ENCODE measurements at places on chromosomes 7 and 10.

DNA sequence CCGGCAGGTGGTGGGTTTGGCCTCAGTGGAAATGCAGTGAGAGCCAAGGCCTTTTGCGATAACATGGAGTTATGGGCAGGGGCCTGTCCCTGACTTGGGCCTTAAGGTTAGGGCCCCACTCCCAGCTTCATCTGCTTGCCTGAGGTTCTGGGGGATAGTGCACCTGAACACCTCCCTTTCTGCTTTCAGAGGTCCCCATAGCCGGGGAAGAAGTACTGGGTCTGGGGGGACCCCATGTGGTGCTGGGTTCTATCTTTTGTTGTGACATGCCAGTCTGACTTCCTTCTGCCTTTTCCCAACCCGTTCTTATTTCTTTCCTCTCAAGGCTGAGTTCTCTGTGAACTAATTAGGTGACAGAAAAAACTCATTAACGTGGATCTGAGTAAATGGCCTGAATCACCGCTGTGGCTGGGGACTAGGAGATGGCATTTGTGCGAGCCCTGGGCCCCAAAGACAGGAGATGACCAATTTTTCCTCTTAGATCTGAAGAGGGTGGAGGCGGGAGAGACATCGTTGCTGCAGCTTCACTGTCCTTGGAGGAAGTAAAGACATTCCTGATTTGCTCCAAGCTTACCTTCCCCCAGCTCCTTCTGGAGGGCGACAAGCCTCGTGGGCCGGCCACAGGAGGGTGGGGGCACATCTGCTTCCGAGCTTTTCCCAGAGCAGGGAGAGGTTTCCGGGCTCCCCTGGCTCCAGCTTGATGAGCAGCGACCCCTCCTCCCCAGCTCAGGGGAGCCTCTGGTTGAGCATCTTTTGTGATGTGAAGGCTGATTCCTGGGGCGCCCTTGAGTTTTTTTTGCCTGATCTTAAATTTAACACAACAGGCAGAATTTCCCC lies 2.0 kb downstream of the AGAP3 start:
- DNase-seq = no peak

GRCh38 chr10:101670635-101671034 lies 24.3 kb downstream of the FBXW4 start:
- DNase-seq = no peak

DNA sequence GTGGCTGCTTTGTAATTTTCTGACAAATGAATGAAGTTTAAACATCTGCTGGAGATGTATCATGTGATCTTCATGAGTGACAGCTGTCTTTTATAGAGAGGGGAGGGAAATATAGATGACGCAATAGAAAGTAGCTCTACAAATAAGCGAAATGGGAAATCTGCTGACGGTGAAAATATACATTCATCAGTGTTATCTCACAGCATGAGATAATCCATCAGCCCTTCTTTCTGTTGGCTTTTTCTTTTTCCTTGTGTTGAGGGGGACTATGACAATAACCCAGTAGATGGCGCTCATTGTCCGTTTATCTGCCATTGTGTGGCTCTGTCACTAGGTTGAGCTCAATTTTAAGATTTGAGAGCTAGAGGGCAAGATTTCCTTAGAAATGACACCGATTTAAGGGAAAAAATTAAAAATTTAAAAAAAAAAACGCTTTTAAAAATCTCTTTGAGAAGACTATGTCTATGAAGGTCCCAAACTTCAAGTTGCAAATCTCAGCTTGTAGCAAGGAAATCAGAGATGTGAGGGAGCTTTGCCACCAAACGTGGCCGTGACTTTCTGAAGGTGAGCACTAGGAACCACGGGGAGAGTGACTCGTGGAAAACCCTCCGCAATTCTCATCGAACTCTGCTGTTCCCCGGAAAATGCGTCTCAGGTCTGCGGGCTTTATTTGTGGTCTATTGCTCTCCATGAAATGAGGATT lies 114.6 kb upstream of the SFMBT2 start:
- DNase-seq = peak; percentile 69

DNA sequence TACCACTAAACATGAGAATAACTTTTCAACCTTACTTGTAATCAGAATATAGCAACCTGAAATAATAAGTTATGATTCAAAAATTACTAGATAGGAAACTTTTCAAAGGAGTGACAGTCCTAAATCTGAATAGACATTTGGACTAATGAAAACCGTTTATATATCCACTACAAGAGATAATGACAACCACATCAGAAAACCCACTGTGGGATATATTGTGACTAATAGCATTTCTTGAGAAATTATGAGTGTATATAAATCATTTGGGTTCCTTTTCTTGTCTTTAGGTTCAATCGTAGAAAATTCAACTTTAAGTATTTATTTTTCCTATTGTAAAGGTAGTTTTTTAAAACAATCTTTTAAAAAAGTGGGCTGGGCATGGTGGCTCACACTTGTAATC lies 170.2 kb upstream of the PRSS58 start:
- no peak for DNase-seq

DNA sequence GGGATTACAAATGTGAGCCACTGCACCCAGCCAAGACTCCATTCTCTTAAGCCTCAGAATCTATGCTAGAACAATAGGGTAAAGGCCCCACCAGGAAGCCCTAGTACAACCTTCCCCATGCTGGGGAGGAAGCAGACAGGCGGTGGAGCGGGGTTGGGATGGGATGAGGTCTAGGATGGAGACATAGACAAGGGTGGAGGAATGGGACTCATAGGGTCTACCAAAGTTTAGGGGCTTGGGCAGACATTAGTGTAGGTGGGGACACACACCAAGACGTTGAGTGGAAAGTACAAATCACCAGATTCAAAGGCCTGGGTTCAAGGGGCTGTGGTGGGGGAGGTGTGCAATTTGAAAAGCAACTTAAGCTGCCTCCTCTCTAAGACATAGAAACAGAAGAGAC lies 19.3 kb downstream of the PRSS2 start:
- no peak for DNase-seq

DNA sequence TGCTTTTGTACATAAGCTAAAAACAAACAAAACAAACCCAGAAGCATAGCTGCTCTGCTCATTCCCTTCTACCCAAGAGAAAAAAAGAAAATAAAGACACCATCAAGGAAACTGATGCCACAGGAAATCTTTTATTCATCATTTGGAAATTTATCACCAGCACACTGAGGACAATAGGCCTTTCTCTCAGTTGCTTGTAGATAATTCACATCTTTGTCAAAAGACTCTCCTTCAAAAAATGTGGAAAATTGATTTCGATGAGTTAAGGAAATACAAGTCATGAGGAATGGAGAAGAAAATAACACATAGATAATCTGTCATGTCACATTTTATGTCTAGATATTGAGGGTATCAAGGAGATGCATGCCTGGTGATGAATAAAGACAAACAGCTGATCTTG lies 53.5 kb downstream of the ZNF37A start:
- DNase-seq = no peak

GRCh38 chr7:67766906-67767410 lies 770.3 kb downstream of the TYW1 start:
- DNase-seq = no peak

DNA sequence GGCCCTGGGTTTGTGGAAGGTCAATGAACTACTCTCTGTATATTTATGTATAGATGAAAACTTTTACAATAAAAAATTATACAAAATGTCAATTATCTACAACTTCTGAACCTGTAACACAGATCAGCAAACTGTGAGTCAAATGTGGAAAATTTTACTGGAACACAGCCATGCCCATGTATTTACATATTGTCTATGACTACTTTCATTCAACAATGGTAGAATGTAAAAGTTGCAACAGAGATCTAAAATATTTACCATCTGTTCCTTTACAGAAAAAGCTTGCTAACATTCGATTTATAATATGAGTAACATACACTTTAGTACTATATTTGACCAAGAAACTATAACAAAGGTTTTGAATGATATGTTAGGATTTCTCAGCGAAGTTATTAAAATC lies 481.6 kb downstream of the PARD3 start:
- no peak for DNase-seq

GRCh38 chr7:40507166-40507565 lies 372.4 kb downstream of the SUGCT start:
- DNase-seq = no peak

GRCh38 chr7:14900051-14900450 lies 2.5 kb downstream of the DGKB start:
- no peak for DNase-seq

DNA sequence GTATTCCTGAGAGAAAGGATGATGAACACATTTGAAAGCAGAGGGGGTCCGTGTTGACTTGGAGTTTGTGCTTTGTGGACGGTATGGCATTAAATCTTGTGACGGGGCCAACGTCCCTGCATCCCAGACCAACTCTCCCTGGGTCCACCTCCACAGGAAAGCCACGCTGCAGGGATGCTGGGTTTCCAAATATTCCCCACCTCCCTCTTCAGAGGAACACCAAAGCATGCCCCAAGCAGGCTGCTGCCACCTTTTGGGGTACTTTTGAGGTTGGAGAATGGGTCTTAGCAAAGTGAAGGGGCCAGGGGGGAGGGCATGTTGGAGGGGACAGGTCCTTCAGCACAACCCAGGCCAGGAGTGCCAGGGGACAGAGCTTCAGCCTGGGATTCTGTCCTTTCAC lies 504.4 kb downstream of the TCERG1L start:
- no peak for DNase-seq

- no peak for DNase-seq
Observed at GRCh38 chr7:138726288-138726687, 25.1 kb upstream of the SVOPL start.

GRCh38 chr10:47337310-47337709 lies 10.9 kb upstream of the RBP3 start:
- DNase-seq = no peak

GRCh38 chr7:51665045-51665780 lies 348.6 kb upstream of the COBL start:
- DNase-seq = no peak

- no peak for DNase-seq
Observed at GRCh38 chr10:89458291-89458690, 43.9 kb downstream of the IFIT5 start.

DNA sequence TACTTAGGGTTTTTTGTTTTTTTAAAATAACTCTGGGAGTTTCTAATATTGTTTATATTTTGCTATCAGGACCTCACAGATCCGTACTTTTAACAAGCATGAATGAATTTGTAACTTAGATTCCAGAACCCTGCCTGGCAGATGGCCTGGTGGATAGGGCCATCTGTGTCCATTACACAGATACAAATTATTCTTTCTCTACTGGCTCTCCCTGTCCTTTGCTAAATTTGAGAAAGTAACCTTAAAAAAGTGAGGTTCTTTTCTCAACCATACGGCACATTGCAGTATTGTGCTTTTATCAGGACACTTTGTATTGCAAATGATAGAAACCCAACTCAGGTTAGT lies 26.6 kb downstream of the LCOR start:
- no peak for DNase-seq

GRCh38 chr7:22561895-22562593 lies 62.1 kb upstream of the STEAP1B start:
- no peak for DNase-seq

GRCh38 chr7:68535266-68535665 lies 1063.0 kb upstream of the AUTS2 start:
- no peak for DNase-seq

- no peak for DNase-seq
Observed at GRCh38 chr7:3193379-3194120, 107.5 kb upstream of the SDK1 start.

GRCh38 chr7:113806633-113807327 lies 112.0 kb downstream of the PPP1R3A start:
- DNase-seq = no peak

GRCh38 chr7:46233585-46234329 lies 312.7 kb upstream of the IGFBP3 start:
- no peak for DNase-seq

- no peak for DNase-seq
Observed at GRCh38 chr7:98222533-98223195, 11.4 kb downstream of the BHLHA15 start.

DNA sequence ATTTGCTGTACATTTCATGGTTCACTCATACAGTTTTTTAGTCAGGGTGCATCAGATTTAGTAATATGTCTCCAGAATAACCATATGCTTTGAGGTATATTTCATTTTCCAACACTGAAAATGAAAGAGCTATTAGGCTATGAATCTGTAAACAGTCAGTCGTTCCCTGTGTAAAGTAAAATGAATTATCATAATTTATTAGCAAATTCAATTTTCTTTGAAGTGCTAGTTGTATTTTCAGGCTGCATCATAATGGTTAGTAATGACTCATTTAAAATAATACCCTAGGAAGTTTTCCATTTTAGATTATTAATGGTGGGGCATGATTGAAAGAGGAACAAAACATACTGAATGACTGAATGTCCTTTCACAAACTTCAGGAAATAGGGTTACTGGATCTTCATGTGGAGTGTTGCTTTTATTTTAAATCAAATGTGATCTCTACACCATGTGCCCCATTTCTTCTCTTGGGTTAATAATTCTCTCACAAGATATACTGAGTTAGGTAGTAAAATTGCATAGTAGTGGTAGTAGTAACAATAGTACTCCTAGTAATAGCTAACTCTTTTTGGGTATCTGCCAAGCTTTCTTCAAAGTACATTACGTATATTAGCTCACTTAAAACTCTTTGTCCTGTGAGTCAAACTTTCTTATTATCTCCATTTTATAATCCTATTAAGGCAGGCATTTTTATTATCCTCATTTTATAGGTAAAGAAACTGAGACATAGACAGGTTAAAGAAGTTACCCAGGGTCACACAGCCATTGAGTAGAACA lies 476.5 kb downstream of the SUGCT start:
- no peak for DNase-seq

DNA sequence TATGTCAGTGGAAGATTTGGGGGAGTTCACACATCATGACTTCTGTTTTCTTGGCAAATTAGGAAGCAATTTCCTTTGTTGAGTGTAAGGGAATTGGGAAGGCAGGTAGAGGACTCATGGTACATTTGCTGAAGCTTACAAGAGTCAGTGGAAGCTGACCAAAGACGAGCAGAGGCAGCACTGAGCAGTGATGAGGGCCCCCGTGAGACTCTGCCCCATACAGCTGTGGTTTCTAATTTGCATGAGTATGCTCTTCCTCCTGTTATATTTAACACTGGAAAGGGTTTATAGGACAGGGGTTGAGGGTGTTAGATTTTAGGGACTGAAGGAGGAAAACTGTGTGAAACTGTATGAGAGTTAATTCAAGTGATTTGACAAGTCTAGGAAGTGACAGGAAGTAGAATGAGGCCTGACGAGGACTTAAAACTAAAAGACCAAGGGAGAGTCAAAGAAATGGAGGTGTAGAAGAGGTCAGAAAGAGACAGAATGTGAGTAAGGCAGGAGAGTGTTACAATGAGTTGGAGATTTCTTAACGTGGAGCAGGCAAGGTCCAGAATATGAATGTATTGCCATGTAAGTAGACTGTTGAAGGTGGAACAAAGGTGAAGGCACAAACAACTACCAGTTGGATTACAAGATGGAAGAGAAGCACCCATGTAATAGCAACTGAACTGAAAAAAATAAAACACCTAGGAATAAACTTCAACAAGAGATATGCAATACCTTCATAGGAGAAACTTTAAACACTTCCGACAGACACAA lies 23.5 kb upstream of the MRPS17 start:
- no peak for DNase-seq

Measured in hepatic stellate cell (primary cell).